ENCODE measurements at places on chromosomes 2 and 18.

DNA sequence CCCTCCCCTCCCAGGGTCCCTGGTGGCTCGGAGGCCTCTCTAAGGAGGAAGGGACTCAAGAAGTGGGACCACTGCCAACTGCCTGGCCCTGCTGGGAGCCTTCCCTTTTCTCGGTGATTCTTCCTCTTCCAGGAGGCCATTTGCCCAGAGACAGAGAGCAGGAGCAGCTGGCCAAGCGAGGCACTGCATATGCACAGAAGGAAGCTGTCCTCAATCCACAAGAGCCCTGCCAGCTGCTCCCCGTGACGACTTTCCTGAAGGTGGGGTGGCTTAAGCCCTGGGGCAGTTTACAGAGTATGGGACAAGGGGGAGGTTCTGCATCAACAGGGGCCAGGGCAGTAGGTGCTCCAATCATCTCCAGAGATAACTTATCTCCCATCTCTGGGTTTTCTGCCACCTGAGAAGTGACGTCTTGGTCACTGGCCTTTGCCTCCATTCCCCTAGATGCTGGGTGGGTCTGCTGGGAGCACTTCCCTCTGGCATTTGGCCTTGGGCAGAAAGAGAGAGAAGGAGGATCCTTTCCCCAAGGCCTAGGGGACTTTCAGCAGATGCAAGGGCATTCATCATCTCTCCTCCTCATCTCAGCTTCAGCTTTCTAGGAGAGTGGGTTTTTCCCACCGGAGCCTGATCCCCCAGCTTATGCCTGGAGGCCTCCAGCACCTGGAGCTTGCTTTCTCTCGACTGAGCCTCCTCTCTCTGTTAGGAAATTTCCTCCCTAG, 28.5 kb downstream of the CIB4 start:
- DNase-seq: no peak

- no peak for DNase-seq
These were observed 1.8 kb downstream of the GLS start for GRCh38 chr2:190882411-190882766.

- DNase-seq: no peak
These were observed 42.7 kb downstream of the SH3RF3 start for GRCh38 chr2:109171444-109172334.

DNA sequence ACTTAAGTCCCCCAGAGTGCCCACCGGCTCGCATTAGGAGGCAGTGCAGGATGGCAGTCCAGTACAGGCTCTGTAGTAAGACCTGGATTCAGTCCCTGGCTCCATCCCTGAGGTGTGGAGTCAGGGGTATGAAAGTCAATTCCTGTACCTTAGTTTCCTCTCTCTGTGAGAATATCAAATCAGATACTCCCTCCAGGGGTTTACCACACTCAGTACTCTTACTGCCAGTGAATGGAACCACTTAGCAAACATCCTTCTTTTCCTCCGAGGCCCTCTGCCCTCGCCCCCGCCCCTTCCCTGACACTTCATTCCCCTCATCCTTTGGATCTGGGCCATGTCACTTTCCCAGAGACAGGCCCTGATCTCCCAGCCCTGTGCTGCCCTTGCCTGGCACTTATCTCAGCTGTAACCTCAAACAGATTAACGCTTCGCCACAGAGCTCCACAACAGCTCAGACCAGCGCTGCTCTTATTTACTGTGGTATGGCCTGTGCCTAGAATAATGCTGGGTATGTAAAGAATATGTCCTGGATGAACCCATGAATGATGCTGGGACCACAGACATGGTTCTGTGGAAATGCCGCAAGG, 159.0 kb upstream of the TMEM200C start:
- no peak for DNase-seq

GRCh38 chr18:79334496-79335233, 61.1 kb upstream of the NFATC1 start:
- no peak for DNase-seq

All from stimulated activated CD4-positive, alpha-beta T cell treated with anti-CD3 and anti-CD28 coated beads, Interleukin-4, amount 100 ng/mL, for 24 hours (primary cell).